ENCODE measurements at places on chromosomes 2 and 18.

- no peak for DNase-seq
These were observed 7.4 kb downstream of the AGXT start for GRCh38 chr2:240876035-240876474.

GRCh38 chr2:191345788-191346187 is 100.6 kb downstream of the MYO1B start:
- DNase-seq: no peak

DNA sequence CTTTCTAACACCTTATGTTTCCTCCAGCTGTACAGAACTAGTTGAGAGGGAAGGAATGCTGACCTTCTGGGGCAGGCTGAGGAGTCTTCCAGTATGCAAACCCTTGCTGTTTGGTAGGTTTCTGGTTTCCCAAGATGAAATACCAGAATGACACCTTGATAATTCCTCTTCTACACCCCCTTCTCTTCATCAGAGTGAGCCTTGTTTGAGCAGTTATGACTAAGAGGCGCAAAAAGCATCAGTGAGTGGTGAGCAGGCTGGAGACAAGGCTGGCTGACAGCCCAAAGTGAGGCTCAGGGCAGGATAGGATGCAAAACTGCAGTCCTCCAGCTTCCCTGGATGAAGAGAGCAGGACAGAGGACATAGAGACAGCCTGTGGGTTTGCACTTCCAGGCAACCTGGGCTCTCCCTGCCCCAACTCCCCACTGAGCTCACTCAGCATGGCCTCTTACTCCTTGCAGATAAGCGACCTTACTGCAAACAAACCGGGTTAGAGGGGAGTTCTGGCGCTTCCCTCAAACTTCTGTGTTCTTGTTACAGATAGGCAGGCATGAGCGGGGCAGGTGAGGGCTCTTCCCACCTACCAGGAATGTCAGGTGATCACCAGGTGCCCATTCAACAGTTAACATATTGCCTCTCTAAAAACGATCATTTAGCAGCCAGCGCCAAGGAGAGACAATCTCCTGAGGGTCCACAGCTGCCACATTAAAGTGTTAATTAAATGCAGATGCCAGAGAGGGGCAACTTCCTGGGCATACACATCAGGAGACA is 5.4 kb downstream of the MPPE1 start:
- DNase-seq: no peak

DNA sequence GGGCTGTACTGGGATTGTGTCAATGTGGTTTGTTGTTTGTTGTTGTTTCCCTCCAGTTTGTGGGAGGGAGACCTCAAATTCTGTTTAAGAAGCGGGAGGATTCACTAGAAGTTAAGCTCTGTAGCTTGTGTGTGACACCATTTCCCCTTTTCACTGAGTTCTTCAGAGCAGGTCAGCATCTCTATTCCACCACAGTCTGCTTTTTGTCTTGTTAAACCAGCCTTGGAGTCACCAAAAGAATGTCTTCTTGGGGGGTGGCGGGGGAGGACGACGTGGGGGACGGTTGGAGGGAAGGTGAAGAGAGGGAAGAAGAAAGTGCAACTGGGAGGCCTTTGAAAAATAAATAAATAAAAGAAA is 2.3 kb upstream of the BCL11A start:
- DNase-seq: no peak

GRCh38 chr2:176083796-176084261 is at the start of gene EVX2:
Gene EVX2, minus strand, starts transcription at chr2:176083962. Its CDS starts 186 bp downstream, at chr2:176083776.
- DNase-seq: no peak

- no peak for DNase-seq
These were observed 94.8 kb downstream of the INHBB start for GRCh38 chr2:120440521-120441350.

DNA sequence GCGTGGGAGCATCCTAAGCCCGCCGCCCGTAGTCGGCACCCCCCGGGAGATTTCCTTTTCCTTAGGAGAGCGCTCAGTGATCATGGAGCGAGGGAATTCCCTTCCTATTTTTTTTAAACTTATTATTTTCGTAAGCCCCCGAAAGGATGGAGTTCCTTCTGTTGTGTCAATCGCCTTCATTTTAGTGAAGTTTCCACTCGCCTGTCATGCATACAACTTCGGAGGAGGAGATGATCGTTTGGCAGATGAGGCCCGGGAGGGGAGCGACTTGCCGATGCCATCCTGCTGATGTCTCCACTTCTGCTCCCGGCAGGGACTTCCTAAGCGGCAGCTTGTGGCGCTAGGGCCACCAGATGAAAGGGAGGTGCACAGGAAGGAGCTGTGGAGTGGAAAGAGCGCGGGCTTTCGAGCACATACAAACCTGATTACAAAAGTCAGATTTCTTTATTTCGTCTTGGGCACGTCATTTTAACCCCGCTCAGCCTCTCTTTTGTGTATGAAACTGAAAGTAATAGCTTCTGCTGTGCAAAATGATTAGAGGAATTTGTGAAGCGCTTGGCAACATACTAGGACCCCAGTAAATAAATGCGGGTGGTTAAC is at the start of gene ADGRF3:
ADGRF3 (minus strand) TSS at position 336 of the 600 bp plus-strand sequence. CDS start 555 bp downstream, outside the sequence.
- DNase-seq: peak; percentile 40

- DNase-seq: no peak
These were observed 131.4 kb downstream of the BABAM2 start for GRCh38 chr2:28021898-28022297.

GRCh38 chr2:163132850-163133249 is 294.3 kb upstream of the KCNH7 start:
- DNase-seq: peak; percentile 60

- DNase-seq: no peak
These were observed 162.6 kb downstream of the SOX11 start for GRCh38 chr2:5854797-5855196.

DNA sequence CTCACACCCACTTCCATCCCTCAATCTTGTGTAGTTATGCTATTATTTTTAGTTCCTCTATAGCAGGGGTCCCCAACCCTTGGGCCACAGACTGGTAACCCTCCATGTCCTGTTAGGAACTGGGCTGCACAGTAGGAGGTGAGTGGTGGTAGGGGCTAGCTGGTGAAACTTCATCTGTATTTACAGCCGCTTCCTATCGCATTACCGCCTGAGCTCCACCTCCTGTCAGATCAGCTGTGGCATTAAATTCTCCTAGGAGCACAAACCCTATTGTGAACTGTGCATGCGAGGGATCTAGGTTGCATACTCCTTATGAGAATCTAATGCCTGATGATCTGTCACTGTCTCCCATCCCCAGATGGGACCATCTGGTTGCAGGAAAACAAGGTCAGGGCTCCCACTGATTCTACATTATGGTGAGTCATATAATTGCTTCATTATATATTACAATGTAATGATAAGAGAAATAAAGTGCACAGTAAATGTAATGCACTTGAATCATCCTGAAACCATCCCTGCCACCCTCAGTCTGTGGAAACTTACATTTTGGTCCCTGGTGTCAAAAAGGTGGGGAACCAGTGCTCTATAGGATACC is 1.6 kb upstream of the RAB11FIP5 start:
- DNase-seq: no peak

- DNase-seq: no peak
These were observed 112.2 kb downstream of the SRBD1 start for GRCh38 chr2:45498661-45499550.

DNA sequence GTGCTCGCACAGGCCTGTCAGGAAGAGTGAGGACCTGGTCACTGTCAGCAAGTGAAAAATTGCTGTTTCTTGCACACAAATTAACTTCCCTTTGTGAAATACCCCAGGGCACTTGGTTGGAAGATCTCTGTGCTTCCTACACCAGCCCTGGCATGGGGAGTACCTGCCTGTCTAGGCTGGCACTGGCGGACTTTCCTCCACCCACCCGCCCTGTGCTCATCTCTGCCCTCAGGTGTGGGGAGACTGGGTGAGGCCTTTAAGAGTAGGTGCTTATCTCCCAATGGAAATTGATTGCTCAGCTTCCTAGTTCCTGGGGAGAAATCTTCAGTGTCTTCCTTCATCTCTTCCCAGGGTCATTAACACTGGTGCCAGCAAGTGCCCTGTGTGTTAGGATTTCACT is 42.1 kb downstream of the IMPA2 start:
- no peak for DNase-seq

GRCh38 chr18:3885209-3885792 is 435.3 kb downstream of the TGIF1 start:
- DNase-seq: no peak

- DNase-seq: no peak
These were observed 866 bp downstream of the CWC22 start for GRCh38 chr2:180006231-180006630.
